ENCODE measurements at places on chromosomes 12 and 14.

- DNase-seq: no peak
These were observed 118.3 kb upstream of the TMTC1 start for GRCh38 chr12:29902043-29902442.

- no peak for DNase-seq
These were observed 115.0 kb downstream of the RTN1 start for GRCh38 chr14:59755409-59756135.

DNA sequence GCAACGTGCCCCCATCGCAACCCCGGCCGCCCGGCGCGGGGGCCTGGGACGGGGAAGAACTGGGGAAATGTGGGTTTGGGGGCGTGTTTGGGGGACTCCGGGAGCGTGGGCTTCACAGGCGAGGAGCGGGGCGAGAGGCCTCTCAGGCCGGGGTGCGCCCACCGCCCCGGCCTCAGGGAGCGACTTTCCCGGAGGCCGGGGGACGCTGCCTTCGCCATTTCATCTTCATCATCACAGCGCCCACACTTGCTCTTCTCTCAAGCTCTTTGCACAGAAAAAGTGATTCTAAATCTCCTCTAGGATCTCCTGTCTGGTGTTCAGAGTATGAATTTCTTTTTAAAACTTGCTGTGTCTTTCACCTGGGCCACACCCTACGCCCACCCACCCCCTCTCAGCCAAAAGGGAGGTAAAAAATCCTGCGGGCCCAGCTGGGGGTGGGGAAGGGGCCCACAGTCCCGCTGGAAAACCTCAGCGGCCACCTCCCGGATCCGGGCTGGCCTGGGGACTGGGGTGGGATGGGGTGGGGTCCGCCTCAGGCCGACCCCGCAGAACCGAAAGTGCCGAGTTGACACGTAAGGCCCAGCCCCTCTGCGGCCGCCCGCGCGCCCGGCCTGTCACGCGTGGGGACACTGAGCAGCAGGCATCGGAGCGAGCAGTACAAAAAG is 7.4 kb downstream of the CDKN1B start:
- no peak for DNase-seq

DNA sequence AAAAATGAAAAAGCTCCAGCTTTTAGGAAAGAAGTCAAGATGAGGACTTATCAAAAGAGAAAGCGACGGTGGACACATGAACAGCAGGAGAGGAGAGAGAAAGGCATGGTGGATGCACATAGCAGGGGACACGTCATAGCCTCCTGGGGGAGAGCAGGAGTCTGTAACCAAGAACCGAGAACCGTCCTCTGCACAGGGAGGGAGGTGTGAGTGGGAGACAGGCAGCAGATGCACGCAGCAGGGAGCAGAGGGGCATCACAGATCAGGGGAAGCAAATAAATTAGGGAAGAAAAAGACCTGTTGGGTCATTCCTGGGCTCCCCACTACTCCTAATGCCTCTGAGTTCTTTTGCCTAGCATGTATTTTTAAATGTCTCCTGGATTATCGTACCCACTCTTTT is 138.1 kb upstream of the RMST start:
- no peak for DNase-seq

GRCh38 chr12:67676624-67677023 is 28.1 kb downstream of the DYRK2 start:
- DNase-seq: no peak

- DNase-seq: no peak
These were observed 70.6 kb downstream of the PTHLH start for GRCh38 chr12:27901959-27902358.

DNA sequence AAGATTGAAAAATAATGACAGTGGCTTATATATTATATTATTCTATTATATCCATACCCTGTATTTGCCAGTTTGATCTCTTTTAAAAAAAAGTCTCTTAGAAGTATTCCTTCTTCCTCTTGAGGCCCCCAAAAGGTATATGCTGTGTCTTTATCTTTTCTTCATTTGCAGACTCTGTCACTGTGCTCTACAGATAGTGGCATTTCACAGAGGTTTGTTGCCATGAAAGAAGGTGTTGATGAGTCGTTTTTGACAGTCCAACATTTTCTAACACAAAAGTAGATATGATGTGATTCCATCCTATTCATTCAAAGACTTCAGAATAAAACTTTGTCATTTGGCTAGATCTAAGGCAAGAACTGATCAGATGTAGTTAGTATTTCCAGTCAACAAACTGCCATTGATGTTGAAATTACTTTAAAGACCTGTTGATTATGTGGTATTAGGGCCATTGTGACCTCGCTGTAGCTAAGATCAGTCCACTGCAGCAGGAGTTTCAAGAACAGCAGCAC is at the start of gene CCDC196:
TSS of gene CCDC196 (plus strand) at position 462 of the 512 bp plus-strand sequence. CDS start 132 bp downstream, outside the sequence.
- no peak for DNase-seq

Data from activated CD4-positive, alpha-beta T cell treated with anti-CD3 and anti-CD28 coated beads, Interleukin-2, amount 50 U/mL, for 16 hours (primary cell).